Transverse colon (tissue), 4 donors: ENCODE measurements at places on chromosomes 3 and 15. TPM values are rescaled to one million over a fixed set of nuclear protein-coding genes. Genes with fewer than 3 reads are reported as not detected.

- H3K27ac ChIP-seq: peak overlapping the region; percentile 92
- no peak for DNase-seq
- peaks cover 4% of the 10 kb centered on the region for H3K27me3 ChIP-seq
- no peak overlapping the region for H3K4me3 ChIP-seq
- H3K4me1 ChIP-seq: peaks cover 26% of the 10 kb centered on the region
These were observed 2.4 kb downstream of the SLC6A6 start for GRCh38 chr3:14404631-14405359.

DNA sequence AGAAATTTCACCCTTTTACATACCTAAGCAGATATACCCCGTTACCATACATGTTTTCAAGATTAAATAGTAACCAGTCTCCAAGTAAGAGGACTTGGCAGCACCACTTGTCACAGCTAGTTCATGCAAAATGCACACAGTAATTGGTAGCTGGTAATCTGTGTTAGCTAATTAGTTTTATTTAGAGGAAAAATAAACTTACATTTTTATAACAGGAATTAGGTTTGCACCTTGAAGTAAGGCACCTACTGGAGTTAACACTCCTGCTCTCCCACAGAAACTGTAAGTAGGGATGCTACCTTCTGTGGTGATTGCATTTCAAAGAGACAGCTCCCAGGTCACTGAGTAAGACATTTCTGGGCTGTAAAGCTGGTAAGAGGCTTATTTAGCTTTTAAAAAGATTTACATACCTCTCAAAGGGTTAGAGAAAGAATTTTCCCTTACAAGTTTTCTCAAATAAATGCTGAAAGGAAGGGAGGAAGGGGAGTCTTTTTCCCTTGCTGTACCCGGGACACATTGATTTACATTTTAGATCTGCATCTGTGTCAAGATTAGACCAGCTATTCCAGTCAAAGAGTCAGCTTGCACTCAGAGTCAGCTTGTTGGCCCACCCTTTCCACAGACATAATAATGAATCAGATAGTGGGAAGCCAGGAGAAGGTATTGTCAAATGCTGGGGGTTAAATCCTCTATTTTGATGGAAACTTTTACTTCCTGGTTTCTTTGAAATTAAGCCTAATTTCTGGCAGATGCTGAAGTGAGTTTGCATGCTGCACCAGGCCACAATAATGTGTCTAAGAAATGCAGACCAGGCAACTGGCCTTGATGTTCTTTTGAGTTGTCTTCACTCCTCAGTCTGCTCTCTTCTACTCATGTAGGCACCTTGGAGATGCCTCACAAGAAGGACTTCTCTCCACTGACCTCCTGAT, 77.6 kb upstream of the CHD2 start:
- no peak for DNase-seq
- H3K27ac ChIP-seq: peak overlapping the region; percentile 91
- H3K27me3 ChIP-seq: no peaks in the 10 kb centered on the region
- peaks cover 36% of the 10 kb centered on the region for H3K4me1 ChIP-seq
- no peak overlapping the region for H3K4me3 ChIP-seq
- no peaks in the 10 kb centered on the region for H3K36me3 ChIP-seq

DNA sequence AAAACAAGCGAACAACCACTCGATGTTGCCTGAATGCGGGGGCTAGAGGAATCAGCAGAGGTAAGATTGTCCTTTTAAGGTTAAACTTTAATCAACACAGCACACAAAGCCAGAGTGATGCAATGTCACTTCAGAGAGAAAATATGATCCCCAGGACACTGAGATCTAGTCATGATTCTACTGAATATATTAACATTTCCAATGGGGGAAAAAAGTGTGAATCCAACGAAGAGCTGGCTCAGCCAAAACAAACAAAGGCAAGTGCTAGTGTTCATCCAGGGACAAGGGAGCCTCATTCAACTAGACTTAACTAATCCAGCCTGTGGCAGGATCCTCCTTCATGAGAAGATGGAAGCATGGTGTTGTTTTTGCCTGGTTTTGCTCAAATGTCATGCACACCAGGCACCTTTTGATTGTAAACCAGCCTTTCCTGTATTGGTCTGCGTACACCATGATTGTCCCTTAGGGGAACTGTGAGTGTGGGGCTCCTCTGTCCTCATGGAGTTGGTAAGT, 35.8 kb downstream of the SCG5 start:
- H3K27me3 ChIP-seq: no peaks in the 10 kb centered on the region
- H3K27ac ChIP-seq: no peak overlapping the region

DNA sequence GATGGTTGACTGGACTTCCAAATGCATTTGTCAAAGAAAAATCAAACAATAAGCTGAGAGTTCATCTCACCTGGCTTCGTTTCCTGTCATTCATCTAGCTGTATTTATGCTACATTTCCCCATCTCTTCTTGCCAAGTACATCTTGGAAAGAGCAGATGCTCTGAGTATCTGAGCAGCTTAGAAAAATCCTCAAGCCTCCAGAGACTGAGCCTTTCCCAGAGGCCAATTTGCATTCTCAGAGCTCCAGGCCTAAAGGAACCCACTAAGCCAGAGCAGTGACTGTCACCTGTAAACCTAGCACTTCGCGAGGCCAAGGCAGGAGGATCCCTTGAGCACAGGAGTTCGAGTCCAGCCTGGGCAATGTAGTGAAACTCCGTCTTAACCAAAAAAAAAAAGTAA, 100.5 kb downstream of the XXYLT1 start:
- DNase-seq: no peak
- no peaks in the 10 kb centered on the region for H3K4me1 ChIP-seq
- no peak overlapping the region for H3K4me3 ChIP-seq
- H3K36me3 ChIP-seq: no peaks in the 10 kb centered on the region
- no peak overlapping the region for H3K27ac ChIP-seq

DNA sequence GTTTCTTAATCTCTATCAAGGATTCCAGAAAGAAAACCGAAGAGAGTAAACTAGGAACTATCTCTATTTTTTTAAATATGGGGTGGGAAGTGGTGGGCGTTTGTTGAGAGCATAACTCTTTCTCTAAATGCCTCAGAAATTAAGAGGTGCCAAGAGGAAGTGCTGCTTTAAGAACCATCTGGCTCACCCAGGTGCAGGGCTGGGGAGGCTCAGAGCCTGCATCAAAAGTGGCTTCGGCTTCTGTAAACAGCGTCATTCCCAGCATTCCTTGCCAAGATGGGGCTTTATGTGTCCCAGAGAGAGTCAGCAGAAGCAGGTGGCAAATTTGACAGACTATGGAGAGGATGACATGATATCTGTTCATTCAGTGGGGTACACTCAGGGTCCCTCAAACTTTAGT, 123.3 kb upstream of the BFSP2 start:
- no peaks in the 10 kb centered on the region for H3K36me3 ChIP-seq
- no peak overlapping the region for H3K27ac ChIP-seq
- no peak for DNase-seq
- no peaks in the 10 kb centered on the region for H3K27me3 ChIP-seq

- H3K27me3 ChIP-seq: no peaks in the 10 kb centered on the region
- peaks cover 66% of the 10 kb centered on the region for H3K4me1 ChIP-seq
- peak overlapping the region; percentile 61 for H3K4me3 ChIP-seq
- no peak for DNase-seq
- peak overlapping the region; percentile 88 for H3K27ac ChIP-seq
- H3K36me3 ChIP-seq: no peaks in the 10 kb centered on the region
These were observed 610 bp downstream of the EPHB3 start for GRCh38 chr3:184561913-184562877.

DNA sequence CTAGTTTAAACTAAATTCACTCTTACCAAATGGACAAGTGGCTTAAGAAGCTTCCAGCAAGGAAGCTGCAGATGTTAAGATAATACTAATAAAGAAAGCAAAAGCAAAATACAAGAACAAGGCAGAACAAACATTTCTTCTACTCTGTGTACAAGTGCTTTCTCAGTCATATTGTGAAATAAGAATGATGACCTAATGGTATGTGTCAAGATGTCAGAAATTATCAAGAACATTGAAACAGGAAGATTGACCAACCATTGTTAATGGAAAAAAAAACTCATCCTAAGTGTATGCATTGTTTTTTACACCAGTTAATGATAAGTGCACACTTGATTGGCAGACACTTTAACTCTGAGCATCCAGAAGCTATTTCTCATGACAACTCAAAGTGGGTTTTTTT, 65.4 kb upstream of the P2RY1 start:
- peaks cover 14% of the 10 kb centered on the region for H3K4me1 ChIP-seq
- no peak for DNase-seq
- H3K36me3 ChIP-seq: no peaks in the 10 kb centered on the region

DNA sequence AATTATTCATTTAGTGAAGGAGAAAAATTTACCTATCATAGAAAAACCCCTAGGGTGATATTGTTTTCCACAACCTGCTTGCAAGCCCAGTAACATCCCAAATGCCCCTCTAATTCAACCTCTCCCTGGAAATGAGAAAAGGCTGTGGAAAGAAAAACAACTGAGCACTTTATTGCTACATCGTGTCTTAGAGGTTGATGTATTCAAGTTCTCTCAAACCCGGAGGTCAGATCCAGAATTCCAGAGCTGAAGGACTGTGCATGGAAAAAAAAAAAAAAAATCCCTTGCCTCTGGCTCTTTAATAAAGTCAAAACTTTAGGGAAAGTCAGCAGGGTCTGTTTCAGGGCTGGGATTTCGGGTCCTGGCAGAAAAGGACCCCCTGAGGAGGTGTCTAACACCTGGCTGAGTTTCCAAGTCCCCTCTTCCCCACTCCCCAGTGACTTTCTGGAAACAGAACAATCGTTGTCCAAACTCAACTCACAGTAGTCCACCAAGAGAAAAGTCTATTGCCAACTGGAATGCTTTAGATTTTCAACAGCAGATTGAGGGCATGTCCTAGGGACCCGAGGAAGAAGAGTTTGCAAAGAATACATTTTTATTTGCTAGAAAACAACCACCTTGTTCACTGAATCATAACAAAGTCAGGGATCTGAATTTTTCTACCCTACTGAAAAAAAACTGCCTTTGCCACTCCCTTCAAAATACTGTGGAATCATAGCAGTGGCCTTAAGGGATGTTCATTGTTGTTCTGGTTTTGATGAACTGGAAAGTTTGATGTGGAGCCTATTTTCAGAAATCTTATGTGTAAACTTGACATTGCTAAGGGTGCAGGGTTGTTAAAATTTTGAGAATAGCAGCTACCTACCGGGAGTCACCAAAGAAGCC, 207.5 kb upstream of the ADAMTS9 start:
- peaks cover 2% of the 10 kb centered on the region for H3K4me1 ChIP-seq
- no peaks in the 10 kb centered on the region for H3K27me3 ChIP-seq
- no peaks in the 10 kb centered on the region for H3K36me3 ChIP-seq
- DNase-seq: no peak

DNA sequence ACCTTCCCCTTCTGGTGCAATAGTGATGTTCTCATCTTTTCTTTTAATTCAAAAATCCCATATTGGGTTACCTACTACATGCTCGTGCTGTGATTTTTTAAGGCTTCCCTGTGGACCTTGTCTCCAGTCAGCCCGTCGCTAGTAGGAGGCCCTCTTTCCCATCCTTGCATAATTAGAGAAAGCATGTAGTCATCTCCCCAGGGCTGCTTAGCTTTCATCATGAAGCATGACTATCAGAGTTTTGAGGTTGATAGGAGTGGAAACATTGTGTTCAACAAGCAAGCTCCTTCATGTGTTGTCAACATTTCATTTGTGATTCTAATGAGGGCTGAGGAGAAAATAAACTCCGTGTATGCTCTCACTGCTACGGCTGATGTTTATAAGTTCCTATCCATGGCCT, 8.7 kb upstream of the LRTM1 start:
- no peaks in the 10 kb centered on the region for H3K4me1 ChIP-seq
- H3K36me3 ChIP-seq: no peaks in the 10 kb centered on the region
- no peaks in the 10 kb centered on the region for H3K27me3 ChIP-seq
- H3K27ac ChIP-seq: no peak overlapping the region
- H3K4me3 ChIP-seq: no peak overlapping the region
- no peak for DNase-seq

- no peaks in the 10 kb centered on the region for H3K36me3 ChIP-seq
- no peak for DNase-seq
- H3K4me3 ChIP-seq: no peak overlapping the region
- H3K27ac ChIP-seq: no peak overlapping the region
- no peaks in the 10 kb centered on the region for H3K27me3 ChIP-seq
- H3K4me1 ChIP-seq: peaks cover 10% of the 10 kb centered on the region
These were observed 28.3 kb downstream of the PTH1R start for GRCh38 chr3:46905661-46906451.

- peak overlapping the region; percentile 57 for H3K27ac ChIP-seq
- H3K27me3 ChIP-seq: no peaks in the 10 kb centered on the region
- peak; percentile 30 for DNase-seq
- H3K36me3 ChIP-seq: no peaks in the 10 kb centered on the region
- H3K4me3 ChIP-seq: no peak overlapping the region
These were observed 47.0 kb downstream of the OXNAD1 start for GRCh38 chr3:16311960-16312451.

- no peaks in the 10 kb centered on the region for H3K4me1 ChIP-seq
- H3K36me3 ChIP-seq: no peaks in the 10 kb centered on the region
- H3K27ac ChIP-seq: no peak overlapping the region
These were observed 13.2 kb upstream of the SPG11 start for GRCh38 chr15:44676676-44677075.

GRCh38 chr3:142104763-142105162, 44.6 kb downstream of the TFDP2 start:
- H3K4me1 ChIP-seq: no peaks in the 10 kb centered on the region
- H3K36me3 ChIP-seq: no peaks in the 10 kb centered on the region
- no peak overlapping the region for H3K4me3 ChIP-seq
- no peak for DNase-seq
- H3K27me3 ChIP-seq: no peaks in the 10 kb centered on the region

- no peaks in the 10 kb centered on the region for H3K27me3 ChIP-seq
- no peak overlapping the region for H3K4me3 ChIP-seq
- H3K4me1 ChIP-seq: no peaks in the 10 kb centered on the region
- H3K36me3 ChIP-seq: peaks cover 16% of the 10 kb centered on the region
These were observed 57.3 kb downstream of the NECTIN3 start for GRCh38 chr3:111128884-111129283.

DNA sequence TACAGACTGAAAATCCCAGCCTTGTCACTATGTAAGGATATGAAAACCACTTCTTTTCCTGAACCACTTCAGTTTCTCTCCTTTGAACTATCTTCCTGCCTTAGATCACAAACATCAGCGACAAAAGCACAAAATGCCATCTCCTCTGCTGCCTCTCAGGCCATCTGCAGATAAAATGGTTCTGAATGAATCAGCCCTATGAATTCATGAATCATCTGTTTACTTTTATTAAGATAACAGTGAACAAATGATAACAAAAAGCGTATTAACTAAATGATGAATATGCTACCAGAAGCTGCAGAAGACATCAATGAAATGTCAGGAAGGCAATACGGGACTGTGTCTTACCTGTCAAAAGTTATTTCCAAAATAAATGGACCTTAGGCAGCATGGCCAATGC, 928.1 kb downstream of the ROBO1 start:
- no peaks in the 10 kb centered on the region for H3K36me3 ChIP-seq
- no peaks in the 10 kb centered on the region for H3K4me1 ChIP-seq
- H3K27ac ChIP-seq: no peak overlapping the region
- H3K27me3 ChIP-seq: no peaks in the 10 kb centered on the region

- H3K27me3 ChIP-seq: no peaks in the 10 kb centered on the region
- peaks cover 5% of the 10 kb centered on the region for H3K4me1 ChIP-seq
These were observed 158.2 kb upstream of the ARHGEF26 start for GRCh38 chr3:153963012-153963411.

EIF4G1 gene
- total RNA-seq: 453 TPM

GPR160 gene
- 195 TPM for total RNA-seq

NMB gene
- 2.3 TPM for total RNA-seq
